ENCODE measurements at places on chromosomes 2 and 18. TPM values are rescaled to one million over a fixed set of nuclear protein-coding genes. Genes with fewer than 3 reads are reported as not detected.

GAREM2 gene
- 0.68 TPM for total RNA-seq

WNT6 gene
- not detected for total RNA-seq

POTEI gene
- not detected for total RNA-seq

SPIRE1 gene
- total RNA-seq = 15.6 TPM

SERPINB4 gene
- total RNA-seq = 418 TPM

MALL gene
- 248 TPM for total RNA-seq
